Stomach (tissue), 19 donors: ENCODE measurements at places on chromosomes 7 and 10.

DNA sequence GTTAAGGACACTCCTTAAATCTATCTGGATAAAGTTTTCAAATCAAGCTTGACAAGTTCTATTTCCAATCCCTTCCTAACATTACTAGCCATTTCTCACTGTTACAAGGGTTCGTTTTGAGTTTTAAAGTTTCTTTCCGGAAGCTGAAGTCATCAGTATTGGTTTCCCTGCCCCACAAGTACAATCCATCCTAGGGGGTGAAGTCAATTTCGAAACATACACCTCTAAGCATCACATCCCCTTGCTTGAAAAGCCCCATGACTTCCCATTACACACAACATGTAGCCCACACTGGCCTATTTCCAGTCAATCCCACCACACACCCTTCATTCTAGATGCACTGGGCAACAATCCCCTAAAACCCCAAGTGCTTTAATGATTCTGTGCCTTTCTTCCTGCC is 13.0 kb downstream of the DPY19L1 start:
- no peak overlapping the region for H3K27ac ChIP-seq
- H3K4me3 ChIP-seq, result no peak overlapping the region
- peaks cover 15% of the 10 kb centered on the region for H3K4me1 ChIP-seq
- no peaks in the 10 kb centered on the region for H3K36me3 ChIP-seq
- no peaks in the 10 kb centered on the region for H3K27me3 ChIP-seq

DNA sequence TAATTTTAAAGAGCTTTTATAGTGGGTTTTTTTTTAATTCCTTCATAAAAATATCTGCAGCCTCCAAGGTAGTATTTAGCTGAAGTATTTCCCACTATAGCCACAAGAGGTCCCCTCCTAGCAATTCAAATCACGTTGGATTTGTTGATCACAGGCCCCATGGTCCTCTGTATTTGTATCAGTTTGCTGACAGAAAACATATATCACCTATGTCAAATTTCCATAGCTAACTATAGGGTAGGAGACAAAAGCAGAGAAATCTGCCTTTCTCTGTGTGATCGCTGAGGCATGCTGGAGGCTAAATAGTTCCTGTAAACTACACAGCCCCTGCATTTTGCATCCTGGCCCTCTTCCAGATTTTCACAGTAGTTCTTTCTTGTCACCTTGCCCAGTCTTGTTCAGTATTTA is 1.7 kb upstream of the CTNNA3 start:
- DNase-seq, result no peak
- no peak overlapping the region for H3K4me3 ChIP-seq
- H3K36me3 ChIP-seq, result no peaks in the 10 kb centered on the region

GRCh38 chr10:3763035-3763456 is 22.0 kb downstream of the KLF6 start:
- H3K4me3 ChIP-seq, result no peak overlapping the region
- DNase-seq, result no peak
- no peaks in the 10 kb centered on the region for H3K36me3 ChIP-seq
- H3K4me1 ChIP-seq, result peaks cover 14% of the 10 kb centered on the region

GRCh38 chr7:111009526-111010040 is 81.3 kb upstream of the LRRN3 start:
- no peaks in the 10 kb centered on the region for H3K27me3 ChIP-seq
- no peaks in the 10 kb centered on the region for H3K36me3 ChIP-seq
- no peak for DNase-seq
- H3K27ac ChIP-seq, result no peak overlapping the region

DNA sequence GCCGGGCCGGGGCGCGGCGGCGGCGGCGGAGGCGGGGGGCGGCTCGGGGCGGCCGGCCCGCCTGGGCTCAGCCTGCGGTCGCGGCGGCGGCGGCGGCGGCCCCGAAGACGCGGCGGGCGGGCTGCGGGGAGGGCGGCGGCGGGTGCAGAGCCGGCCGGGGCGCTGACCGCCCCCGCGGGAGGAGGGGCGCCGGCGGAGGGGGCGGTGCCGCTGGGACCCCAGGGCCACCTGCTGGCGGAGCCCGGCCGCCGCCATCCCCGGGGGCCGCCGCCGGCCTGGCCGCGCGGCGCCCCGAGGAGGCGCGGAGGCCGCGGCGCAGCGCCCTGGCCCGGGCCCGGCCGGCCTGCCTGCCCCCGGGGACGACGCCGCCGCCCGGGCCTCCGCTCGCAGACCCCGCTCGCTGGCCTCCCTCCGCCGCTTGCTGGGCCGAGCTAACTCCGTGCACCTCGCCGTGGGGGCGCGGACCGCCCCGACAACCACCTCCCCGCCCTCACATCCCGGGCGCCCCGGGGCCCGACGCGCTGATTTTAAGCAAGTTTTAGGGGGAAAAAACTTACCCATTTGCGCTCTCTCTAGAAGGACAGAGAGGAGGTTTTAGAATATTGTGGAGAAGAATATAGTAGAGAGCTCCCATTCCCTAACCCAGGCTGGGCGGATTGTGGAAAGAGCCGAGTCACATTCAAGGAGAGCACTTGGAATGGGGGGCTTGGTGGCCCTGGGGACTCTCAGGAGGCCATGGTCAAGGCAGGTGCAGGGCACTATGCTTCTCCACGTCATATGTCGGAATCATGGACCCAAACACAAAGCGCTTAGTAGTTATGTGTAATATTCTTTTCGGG is at the start of gene BEND7:
Gene BEND7 (minus strand): TSS at position 140 of the 839 bp plus-strand sequence. CDS start 481 bp downstream, outside the sequence.
- H3K4me3 ChIP-seq, result peak within 1 kb of the TSS; percentile 67
- peaks cover 14% of the 10 kb centered on the region for H3K27me3 ChIP-seq
- H3K36me3 ChIP-seq, result peaks cover 4% of the 10 kb centered on the region
- peaks cover 12% of the 10 kb centered on the region for H3K4me1 ChIP-seq

DNA sequence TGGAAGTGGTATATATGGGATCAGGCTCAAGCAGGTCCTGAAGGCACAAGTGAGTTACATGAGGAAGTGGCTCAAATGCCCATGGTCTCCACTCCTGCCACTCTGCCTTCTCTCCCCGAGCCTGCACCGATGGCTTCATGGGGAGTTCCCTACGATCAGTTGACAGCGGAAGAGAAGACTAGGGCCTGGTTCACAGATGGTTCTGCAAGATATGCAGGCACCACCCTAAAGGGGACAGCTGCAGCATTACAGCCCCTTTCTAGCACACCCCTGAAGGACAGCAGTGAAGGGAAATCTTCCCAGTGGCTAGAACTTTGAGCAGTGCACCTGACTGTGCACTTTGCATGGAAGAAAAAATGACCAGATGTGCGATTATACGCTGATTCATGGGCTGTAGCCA is 95.3 kb downstream of the HOXA1 start:
- no peak overlapping the region for H3K4me3 ChIP-seq
- no peaks in the 10 kb centered on the region for H3K27me3 ChIP-seq
- H3K36me3 ChIP-seq, result no peaks in the 10 kb centered on the region
- DNase-seq, result no peak
- no peaks in the 10 kb centered on the region for H3K4me1 ChIP-seq

DNA sequence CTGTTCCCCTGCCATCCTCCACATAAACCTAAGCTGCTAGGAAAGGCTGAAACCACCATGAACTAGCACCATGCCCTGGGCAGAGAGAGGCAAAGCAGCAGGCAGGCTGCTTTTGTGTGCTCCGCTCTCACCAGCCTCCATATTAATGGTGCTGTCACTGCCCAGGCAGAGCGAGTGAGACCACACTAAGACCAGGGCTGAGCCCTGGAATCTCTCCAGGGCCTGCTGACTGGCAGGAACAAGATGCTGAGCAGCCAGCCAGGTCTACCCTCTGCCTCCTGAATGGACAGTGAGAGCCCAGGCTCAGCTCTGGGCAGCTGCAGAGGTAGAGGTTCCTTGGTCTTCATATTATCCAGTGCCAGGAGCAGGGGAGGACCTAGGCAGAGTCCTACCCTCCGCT is 1.6 kb upstream of the CRHR2 start:
- no peak overlapping the region for H3K4me3 ChIP-seq
- H3K27me3 ChIP-seq, result peaks cover 68% of the 10 kb centered on the region
- no peak overlapping the region for H3K27ac ChIP-seq

- no peak overlapping the region for H3K4me3 ChIP-seq
- no peak overlapping the region for H3K27ac ChIP-seq
- H3K36me3 ChIP-seq, result no peaks in the 10 kb centered on the region
- H3K4me1 ChIP-seq, result no peaks in the 10 kb centered on the region
- DNase-seq, result peak; percentile 8
- H3K27me3 ChIP-seq, result no peaks in the 10 kb centered on the region
Observed at GRCh38 chr7:50119815-50120637, 27.0 kb upstream of the ZPBP start.

GRCh38 chr10:68301790-68302502 is 29.9 kb upstream of the HNRNPH3 start:
- H3K4me1 ChIP-seq, result peaks cover 11% of the 10 kb centered on the region
- H3K36me3 ChIP-seq, result no peaks in the 10 kb centered on the region
- DNase-seq, result no peak
- H3K27ac ChIP-seq, result peak overlapping the region; percentile 30
- no peaks in the 10 kb centered on the region for H3K27me3 ChIP-seq

- no peak overlapping the region for H3K27ac ChIP-seq
- no peaks in the 10 kb centered on the region for H3K36me3 ChIP-seq
- no peaks in the 10 kb centered on the region for H3K4me1 ChIP-seq
- peaks cover 12% of the 10 kb centered on the region for H3K27me3 ChIP-seq
- no peak overlapping the region for H3K4me3 ChIP-seq
Observed at GRCh38 chr10:104734433-104734832, 93.3 kb downstream of the SORCS3 start.

GRCh38 chr7:72494807-72495206 is 82.7 kb upstream of the CALN1 start:
- no peak for DNase-seq
- no peak overlapping the region for H3K4me3 ChIP-seq
- no peaks in the 10 kb centered on the region for H3K36me3 ChIP-seq
- H3K4me1 ChIP-seq, result no peaks in the 10 kb centered on the region

- no peaks in the 10 kb centered on the region for H3K27me3 ChIP-seq
- no peaks in the 10 kb centered on the region for H3K4me1 ChIP-seq
- no peak overlapping the region for H3K4me3 ChIP-seq
- no peak overlapping the region for H3K27ac ChIP-seq
- no peak for DNase-seq
- no peaks in the 10 kb centered on the region for H3K36me3 ChIP-seq
Observed at GRCh38 chr10:44339218-44339617, 45.7 kb downstream of the CXCL12 start.

GRCh38 chr10:7260412-7260900 is 150.4 kb downstream of the SFMBT2 start:
- H3K36me3 ChIP-seq, result peaks cover 5% of the 10 kb centered on the region
- peak overlapping the region; percentile 75 for H3K27ac ChIP-seq
- H3K4me1 ChIP-seq, result peaks cover 7% of the 10 kb centered on the region
